ENCODE measurements at places on chromosomes 7 and 10.

DNA sequence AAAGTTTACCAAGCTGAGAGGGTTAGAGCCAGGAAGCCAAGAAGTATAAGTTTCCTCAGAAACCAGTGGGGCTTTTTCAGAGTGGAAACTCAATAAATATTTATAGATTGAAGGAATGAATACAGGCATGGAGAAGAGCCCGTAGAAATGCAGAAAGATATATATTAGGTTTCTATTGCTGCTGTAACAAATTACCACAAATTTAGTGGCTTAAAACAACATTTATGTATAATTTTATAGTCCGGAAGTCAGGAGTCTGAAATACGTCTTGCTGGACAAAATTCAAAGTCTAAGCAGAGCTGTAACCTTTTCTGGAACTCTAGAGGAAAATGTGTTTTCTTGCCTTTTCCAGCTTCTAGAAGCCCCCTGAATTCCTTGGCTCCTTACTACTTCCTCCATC, 107.3 kb upstream of the SEMA3D start:
- DNase-seq, result no peak

GRCh38 chr10:32229170-32229569, 117.8 kb downstream of the EPC1 start:
- DNase-seq, result no peak

DNA sequence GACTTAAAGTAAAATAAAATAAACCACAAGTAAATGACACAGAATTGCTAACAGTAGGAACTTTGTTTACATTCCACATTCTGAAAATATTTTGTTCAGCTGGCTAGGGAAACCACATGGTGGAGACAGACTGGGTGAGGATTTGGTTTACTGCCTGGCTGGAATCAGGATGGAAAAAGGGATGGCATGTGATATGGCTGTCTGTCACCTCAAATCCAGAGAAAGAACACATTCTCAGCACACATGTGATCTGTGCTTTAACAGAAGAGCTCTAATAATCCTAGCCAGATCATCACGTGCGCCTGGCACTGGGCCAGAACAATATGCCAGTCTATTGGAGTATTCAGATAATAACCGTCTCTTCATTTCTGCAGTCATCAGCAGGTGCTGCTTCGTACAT, 90.9 kb upstream of the PIP4K2A start:
- no peak for DNase-seq

GRCh38 chr10:113967126-113967525, 76.5 kb upstream of the ADRB1 start:
- no peak for DNase-seq

DNA sequence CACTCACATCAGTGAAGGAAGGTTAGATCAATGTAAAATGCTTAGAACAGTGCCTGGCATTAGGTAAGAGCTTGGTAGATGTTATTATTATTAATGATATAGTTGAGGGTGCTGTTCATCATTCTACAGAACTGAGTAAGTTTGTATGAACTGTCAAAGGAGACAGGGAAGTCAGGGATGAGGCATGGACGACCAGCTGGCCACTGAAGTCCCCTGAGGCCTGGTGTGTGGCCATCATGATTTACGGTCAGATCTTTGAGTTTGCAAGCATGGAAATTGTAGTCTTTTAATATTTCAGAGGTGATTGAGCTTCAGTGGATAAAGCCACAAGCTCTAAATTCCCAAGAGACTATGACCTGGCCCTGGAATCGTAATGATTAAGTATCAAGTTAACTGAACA, 6.9 kb downstream of the ARMC3 start:
- DNase-seq, result no peak

DNA sequence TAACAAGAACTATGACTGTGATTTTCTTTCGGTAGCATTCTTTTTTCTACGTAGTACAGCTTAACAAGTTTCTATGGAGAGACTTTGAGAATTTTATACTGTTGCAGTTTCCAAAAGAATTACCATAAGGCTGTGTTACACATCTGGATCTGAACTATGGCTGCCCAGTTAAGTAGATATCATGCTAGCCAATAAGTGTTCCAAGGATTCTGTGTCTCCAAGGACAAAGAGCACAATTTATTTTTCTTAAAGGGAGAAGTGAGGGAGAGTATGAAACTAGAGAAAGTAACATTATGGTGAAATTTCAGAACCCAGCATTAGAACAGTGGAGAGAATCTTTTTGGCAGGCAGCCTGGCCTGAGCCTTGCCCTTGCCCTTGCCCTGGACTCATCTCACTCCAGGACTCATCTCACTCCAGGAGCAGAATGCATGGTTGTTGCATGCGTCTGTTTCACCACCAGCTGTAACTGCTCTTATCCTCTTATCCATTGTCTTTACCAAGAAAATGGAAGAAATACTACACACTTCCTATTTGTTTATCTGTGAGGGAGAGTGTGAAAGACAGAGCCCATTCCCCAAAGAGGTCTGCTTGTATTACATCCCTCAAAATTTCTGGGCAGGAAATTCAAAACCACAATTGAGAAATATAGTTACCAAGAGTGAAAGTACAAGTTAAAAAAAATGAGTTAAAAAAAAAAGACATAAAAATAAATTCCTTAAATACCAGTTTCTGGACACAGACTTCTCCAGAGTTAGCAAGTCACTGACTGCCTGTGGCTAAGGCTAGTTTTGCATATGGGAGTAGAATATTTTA, 1067.5 kb downstream of the NRG3 start:
- DNase-seq, result no peak

- no peak for DNase-seq
Measured at GRCh38 chr10:75079436-75080083, 31.9 kb upstream of the SAMD8 start.

- DNase-seq, result no peak
Measured at GRCh38 chr10:34581801-34582532, 233.1 kb downstream of the PARD3 start.

- DNase-seq, result no peak
Measured at GRCh38 chr10:63115732-63116383, 17.3 kb upstream of the NRBF2 start.

DNA sequence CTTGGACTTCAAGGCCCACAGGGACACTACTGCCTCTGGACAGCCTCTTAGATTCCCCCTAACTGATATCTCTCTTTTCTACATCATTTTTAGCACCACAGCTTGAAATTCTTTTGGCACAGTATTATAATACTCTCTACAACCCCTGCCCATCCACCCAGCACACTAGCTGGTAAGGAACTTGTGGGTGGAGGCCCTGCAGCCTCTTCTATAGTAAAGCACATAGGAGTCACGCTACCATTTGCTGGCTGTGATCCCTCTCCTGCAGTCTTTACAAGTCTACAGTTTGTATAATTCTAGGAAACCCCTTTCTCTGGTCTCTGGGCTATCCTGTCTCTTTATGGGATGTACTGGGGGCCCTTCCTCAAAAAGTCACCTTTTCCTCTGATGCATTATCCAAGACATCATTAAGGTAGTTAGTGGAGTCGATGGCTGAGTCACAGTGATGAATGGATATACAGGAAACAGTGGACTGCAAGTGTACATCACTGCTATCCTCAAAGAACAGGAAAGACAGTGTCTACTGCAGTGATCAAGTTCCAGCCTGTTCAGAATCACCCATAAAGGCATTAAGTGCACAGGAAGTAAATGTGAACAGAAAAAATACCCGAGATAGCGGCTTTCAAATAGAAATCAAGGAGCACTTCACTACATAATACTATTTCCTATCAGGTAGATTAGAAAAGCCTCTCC, 54.4 kb downstream of the STK17A start:
- DNase-seq, result no peak

All from CD4-positive, alpha-beta T cell (primary cell).